ENCODE measurements at places on chromosomes 1 and 21.

- DNase-seq = no peak
These were observed 45.4 kb downstream of the S100B start for GRCh38 chr21:46559291-46559983.

- no peak for DNase-seq
These were observed 69.3 kb downstream of the SLC25A24 start for GRCh38 chr1:108130794-108131193.

GRCh38 chr1:15353839-15354579, 55.7 kb upstream of the EFHD2 start:
- DNase-seq = no peak

DNA sequence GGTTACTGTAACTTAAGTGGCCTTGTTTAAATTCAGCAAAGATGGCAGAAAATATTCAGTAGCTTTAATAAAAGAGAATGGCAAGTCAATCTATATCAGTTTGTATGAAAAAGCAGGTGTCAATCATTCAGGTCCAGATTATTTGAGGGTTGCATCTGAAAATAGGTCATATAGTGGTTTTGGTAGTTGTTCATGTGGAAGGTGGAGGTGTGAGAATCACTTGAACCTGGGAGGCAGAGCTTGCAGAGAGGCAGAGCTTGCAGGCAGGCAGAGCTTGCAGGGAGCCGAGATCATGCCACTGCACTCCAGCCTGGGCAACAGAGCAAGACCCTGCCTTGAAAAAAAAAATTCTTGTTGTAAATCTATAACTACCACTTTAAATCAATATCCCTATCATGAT, 88.6 kb downstream of the ZSWIM5 start:
- no peak for DNase-seq

- no peak for DNase-seq
These were observed 41.5 kb downstream of the KIAA1614 start for GRCh38 chr1:180954005-180954800.

GRCh38 chr1:111275780-111276433, 14.7 kb upstream of the CHIA start:
- DNase-seq = no peak

DNA sequence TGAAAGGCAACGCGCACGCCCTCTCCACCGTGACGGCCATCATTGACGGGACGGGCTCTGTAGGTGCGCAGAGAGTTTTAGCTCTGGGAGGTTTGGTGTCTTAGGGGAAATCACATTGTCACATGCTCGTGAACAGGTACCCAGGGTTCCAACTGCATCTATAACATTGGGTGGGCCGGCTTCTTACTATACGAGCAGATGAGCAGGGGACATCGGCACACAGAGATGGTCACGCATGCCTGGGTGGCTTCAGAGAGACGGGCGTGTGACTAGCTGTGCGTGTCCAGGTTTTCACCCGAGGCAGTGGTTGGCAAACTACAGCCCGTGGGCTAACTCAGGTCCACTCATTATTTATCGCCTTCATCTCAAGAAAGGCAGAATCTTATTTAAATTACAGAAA, 54.7 kb downstream of the SLC37A1 start:
- no peak for DNase-seq

GRCh38 chr1:178489399-178489798, 7.4 kb downstream of the CLEC20A start:
- DNase-seq = no peak

DNA sequence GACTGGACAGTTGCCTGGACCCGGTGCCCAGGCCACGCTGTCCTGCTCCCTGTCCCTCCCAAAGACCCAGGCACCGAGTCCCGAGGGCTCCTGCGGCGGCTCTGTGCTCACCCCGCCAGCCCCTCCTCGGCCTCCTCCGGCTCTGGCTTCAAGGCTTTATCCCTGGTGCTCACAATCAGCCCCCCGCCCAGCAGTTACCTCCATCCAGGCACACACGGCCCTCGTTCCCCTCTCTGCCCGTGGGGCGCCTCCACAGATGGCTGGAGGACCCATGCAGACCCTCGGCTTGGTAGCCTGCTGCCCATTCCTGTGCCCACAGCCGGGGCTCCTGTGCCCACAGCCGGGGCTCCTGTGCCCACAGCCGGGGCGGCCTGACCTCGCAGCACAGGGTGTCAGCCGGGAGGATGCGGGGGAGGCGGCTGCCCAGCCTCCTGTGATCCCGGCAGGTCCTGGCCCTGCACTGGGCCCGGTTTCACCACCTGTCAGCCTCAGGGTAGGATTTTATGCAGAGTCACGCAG, 52.3 kb upstream of the COL18A1 start:
- no peak for DNase-seq

- no peak for DNase-seq
These were observed 24.2 kb downstream of the CYP4A22 start for GRCh38 chr1:47161298-47162040.

DNA sequence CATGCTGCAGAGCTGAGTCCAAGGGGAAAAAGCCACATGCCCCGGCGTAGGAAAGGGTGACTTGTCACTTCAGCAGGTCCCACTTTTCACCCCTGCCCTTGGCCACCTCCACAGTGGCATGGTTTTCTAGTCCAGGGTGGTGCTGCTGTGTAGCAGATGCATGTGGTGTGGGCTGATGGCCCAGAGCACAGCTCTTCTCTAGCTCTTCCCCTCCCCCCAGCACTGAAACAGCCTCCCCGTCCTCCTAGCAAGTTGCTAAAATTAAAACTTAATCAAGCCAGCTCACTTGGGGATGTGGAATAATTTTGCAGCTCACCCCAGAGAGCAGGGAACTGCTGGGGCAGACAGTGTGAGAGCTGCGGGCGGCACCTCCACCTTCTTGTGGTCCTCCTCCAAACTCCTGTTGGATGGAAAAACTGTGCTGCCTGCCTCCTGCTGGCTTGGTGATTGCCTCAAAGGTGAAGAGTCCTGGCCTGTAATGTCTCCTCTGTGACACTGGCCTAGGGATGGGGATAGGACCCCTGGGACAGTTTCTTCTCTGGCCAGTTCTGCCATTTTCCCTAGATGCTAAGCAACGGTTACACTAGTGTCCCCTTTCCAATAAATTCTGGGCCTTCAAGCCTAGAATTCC, 91.6 kb downstream of the RNF220 start:
- DNase-seq = no peak

GRCh38 chr1:53888681-53889080, 916 bp downstream of the YIPF1 start:
- DNase-seq = no peak

- no peak for DNase-seq
These were observed 54.9 kb downstream of the MDM4 start for GRCh38 chr1:204571128-204571527.

DNA sequence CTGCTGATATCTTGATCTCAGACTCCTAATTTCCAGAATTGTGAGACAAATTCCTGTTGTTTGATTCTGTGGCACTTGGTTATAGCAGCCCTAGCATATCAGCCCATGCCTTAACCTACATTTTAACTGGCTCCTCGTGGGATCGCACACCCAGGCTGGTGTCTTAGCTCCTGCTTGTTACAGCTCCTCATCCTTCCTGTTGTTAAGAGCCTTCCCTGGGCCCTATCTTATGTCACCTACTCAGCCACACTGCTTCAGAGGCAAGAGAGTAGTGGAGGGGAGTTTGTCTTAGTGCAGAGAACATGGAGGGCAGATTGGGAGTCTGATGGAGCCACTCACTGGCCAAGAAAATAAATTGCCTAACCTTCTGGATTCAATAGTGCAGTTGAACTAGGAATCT, 131.0 kb downstream of the ROR1 start:
- no peak for DNase-seq

DNA sequence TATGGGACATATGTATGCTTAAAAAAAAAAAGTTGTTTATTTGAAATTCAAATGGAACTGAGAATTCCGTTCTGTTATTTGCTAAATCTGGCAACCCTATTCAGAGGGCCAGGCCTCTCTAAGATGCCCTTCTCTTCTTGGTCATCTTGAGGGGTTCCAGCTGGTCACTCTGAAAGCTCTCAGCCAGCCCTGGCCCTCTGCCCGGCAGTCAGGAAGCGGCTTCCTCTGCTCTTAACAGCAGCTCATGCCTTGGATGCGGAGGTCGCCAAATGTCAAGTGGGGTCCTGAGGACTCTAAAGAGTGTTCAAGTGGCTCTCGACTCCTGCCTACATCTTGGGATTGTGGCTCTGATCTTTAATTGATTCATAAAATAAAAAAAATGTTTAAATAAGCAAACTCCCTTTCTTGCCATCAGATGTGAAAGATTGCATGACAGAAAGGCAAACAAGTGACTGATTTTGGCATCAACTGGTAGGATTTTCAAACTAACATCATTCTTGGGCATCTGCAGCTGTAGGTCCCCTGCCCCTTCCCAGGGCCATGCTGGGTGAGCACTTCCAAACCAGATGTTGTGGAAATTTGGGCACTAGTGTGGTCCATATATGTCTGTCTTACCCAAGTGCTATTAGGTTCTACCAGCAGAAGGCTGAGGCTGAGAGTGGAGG, 130.8 kb downstream of the PRDM2 start:
- no peak for DNase-seq

GRCh38 chr1:46190539-46190938, 7.7 kb downstream of the POMGNT1 start:
- no peak for DNase-seq

DNA sequence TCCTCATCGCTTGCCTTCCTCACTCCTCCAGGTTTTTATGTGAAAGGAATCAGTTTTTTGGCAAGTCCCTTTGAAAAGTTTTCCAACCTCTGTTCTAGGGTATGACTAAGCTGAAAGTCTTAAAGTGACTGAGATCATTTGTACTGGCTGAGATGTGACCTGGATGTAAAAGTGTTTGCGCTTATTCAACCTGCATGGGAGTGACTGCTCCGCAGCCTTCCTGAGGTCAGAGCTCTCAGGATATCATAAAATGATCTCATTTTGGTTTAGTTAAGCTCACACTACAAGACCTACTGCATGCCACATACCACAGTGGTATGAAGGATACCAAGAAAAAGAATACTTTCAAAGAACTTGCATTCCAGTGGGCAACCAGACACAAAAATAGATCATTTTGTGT, 29.8 kb upstream of the TADA1 start:
- DNase-seq = no peak

GRCh38 chr1:98437011-98437410, 224.5 kb upstream of the SNX7 start:
- DNase-seq = no peak

DNA sequence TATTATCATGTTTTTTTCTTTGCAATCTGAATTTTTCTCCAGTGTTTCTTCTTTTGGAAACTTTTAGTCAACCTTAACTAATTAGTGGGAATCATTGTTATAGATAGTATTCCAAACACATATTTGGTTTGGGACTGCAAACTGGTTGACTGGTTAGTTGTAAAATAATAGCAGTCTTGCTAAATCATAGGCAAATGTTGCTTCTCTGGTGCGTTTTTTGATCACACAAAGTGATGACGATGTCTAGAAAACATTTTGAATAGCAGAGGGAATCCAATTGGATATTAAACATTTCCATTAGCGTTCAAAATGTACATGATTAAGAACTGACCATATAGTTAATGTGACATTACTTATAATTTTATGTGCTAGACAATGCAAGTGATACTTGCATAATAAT, 4.5 kb downstream of the DNAJB4 start:
- no peak for DNase-seq

DNA sequence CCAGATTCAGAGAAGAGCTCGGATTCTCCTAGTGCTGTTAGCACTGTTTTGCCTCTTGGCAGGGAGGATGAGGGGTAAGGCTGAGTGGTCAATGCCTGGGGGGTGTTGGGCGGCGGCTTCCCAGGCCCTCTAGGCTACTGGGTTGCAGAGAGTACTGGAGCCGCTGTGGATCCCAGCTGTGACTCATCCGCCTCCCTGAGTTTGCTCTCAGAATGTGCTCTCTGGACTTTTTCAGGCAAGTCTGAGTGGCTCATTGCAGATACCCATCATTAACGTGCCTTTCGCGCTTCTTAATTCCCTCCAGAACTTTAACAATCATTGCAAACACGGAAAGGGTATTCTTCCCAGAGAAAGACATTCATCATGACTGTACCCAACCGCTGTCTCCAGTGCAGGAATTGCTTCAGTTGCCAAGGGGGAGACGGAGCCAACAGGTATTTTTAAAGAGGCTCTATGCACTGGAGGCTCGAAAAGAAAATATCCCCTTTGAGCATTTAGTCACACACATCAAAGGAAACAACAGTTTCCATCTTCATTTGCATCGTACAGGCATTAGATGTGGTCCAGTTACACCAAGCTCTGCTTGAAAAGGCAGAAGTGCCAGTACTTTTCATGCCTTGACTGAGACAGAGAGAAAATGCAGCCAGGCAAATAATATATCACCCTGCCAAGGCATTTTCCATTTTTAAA, 14.4 kb upstream of the CAMTA1 start:
- DNase-seq = no peak

GRCh38 chr1:48026275-48026674, 29.1 kb upstream of the TRABD2B start:
- DNase-seq = no peak
